Inflammatory macrophage treated with lipopolysaccharide for 1 hour (primary cell): ENCODE measurements at places on chromosomes 12 and 14.

DNA sequence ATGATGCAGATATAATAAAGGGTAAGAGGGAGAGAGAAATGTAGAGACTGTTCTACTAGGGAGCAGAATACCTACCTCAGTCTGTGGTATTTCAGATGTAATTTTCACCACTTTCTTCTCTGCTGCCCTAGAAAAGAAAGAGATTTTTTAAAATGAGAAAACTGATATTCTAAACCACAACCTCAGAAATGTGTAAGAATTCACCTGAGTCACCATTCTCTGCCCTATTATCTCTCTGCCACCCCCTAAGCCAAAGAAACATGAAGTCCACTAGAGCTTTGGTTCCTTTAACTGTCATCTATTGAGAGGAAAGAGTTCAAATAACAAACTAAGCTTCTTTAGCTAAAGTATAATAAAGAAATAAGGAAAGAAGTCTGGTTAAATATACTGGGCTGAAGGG lies 21.6 kb downstream of the SARNP start:
- DNase-seq = no peak

DNA sequence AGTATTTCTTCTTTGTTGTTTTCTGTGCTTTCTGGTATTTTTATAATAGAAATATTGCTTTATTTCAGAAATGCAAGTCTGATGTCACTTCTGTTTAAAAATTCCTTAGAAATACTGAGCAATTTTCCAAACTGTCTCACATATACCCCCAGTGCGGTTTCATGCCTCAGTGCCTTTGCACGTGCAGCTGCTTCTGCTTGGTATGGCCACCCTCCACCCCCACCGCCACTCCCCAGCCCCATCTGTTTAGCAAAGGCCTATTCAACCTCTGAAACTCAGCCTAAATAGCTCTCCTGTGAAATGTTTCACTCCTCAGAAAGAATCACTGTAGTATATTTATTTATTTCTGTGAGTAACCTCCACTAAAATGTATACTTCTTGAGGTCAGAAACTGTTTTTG lies 52.3 kb downstream of the PPM1H start:
- no peak for DNase-seq

DNA sequence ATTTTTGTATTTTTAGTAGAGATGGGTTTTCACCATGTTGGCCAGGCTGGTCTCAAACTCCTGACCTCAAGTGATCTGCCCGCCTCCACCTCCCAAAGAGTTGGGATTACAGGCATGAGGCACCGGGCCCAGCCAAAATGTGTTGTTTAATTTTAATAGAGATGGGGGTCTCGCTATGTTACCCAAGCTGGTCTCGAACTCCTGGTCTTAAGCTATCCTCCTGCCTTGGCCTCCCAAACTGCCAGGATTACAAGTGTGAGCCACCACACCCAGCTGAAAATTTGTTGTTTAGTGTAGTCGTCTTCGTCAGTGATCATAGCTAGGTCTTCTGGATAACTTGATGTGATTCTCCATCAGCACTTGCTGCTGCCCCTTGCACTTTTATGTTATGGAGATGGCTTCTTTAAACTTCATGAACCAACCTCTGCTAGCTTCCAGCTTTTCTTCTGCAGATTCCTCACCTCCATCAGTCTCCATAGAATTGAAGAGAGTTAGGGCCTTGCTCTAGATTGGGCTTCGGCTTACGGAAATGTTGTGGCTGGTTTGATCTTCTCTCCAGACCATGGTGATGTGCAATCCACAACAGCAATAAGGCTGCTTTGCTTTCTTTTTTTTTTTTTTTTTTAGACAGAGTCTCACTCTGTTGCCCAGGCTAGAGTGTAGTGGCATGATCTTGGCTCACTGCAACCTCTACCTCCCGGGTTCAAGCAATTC lies 13.0 kb downstream of the ISCU start:
- DNase-seq = no peak

- DNase-seq = no peak
These were observed 48.5 kb downstream of the NTF3 start for GRCh38 chr12:5480218-5480937.

DNA sequence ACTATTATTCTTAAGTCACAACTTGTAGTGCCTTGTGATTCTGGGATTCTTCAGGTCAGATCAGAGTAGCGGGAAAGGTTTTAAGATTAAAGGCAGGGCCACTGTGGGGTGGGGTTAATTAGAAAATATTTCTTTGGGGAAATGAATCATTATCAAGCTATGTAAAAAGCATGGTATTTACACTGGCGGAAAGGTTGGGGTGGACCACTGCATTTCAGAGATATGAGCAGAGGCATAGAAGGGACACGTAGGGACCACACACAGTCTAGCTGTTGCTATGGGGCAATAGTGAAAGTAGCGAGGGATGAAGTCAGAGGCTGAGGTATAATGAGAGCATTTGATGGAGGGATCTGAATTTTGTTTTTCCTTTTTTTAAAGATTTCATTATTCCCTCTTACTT lies 31.7 kb upstream of the KCNH3 start:
- no peak for DNase-seq

GRCh38 chr14:78135450-78135891 lies 34.7 kb upstream of the NRXN3 start:
- DNase-seq = no peak

- DNase-seq = no peak
These were observed 372.7 kb downstream of the IPO8 start for GRCh38 chr12:30323008-30323407.

- DNase-seq = peak; percentile 7
These were observed 152.4 kb downstream of the VRK1 start for GRCh38 chr14:96949594-96949993.

DNA sequence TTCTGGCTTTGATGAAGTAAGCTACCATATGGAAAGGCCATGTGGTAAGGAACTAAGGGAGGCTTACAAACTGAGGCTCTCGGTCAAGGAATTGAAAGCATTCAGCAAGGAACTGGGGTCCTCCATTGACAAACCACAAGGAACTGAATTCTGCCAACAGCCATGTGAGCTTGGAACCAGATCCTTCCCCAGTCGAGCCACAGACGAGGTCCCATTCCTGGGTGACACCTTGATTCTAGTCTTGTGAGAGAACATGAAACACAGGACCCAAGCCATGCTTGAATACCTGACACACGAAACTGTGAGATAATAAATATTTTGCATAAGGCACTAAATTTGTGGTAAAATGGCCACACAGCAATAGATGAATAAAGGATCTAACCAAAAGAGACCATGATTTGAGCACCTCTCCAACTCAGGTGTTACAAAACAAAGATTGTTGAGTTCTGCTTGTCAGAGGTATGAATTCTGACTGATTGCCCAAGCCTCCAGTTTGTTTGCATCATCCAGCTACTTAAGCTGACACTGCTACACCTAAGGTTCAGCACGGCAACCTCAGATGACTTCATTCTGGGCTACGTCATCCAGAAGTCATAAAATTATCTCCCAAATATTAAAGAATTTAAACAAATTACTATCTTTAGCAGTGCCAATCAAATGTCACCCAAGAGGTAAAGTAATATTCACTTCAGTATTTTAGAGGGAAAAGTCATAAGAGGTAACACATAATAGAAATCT lies 59.4 kb downstream of the GARIN6 start:
- DNase-seq = no peak

DNA sequence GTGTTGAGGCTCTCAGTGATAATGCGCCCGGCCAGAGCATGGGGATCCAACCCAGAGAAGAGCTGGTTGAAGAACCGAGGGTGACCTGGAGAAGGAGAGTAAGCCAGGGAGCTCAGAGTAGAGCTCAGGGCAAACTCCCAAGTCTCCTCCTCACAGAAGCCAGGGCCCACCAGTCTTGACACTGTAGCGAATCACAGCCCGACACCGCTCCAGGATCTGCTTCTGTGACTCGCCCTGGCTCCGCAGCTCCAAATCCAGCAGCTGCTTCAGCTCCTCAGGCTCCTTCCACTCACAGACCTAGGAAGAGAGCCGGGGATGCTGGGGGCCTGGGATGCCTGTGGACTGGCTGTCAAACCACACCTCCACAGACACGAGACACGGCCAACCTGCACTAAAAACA lies 8.2 kb upstream of the ZNF740 start:
- DNase-seq = no peak

GRCh38 chr14:44149597-44149996 lies 357.5 kb downstream of the FSCB start:
- DNase-seq = no peak

DNA sequence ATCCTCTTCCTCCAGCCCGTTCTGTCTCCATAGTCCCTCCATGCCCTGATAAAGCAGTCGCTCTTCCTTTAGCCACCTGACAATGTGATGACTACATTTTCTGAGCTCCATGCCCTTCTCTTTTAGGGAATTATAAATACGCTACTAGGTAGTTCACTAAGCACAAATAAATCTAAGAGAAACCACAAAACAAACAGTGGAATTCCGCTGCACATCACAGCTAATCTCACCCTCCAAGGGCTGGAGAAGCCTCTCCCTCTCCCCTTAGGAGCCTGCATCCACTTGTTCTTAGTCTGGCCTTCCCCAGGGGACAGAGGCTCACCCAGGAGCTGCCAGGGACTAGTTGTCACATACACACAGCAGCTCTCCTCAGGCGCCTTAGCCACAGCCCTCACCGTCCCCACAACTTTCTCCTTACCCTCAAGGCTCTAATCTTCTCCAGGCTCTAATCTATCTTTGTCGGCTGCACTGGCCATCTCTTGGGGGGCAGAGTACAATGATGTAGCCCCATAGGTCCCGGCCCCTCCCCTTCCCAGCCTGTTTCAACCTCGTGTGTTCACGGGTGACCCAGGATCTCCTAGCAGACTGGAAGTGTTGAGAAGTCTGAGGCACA lies 55.9 kb upstream of the GPR68 start:
- no peak for DNase-seq

DNA sequence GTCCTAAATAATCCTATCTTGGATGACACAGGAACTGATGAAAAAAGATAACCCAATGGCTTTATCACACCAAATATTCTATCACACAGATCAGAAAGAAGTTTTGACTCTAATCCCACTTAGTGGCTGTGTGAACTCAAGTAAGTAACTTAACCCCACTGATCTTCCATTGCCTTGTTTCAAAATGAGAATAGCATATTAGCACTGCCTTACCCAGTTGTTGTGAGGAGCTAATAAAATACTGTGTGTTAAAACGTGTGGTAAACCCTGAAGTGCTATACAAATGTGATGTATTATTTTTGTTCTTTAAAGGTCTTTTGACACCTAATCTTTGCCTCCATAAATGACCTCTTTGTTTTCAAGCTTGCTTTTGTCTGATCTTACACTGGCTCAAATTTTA lies 60.9 kb upstream of the ARID2 start:
- DNase-seq = no peak

- DNase-seq = no peak
These were observed 3.0 kb downstream of the SMIM10L1 start for GRCh38 chr12:11174022-11174421.

GRCh38 chr14:94960285-94961001 lies 190.5 kb upstream of the GSC start:
- no peak for DNase-seq

GRCh38 chr14:76754586-76754985 lies 6.7 kb upstream of the VASH1 start:
- DNase-seq = no peak

- no peak for DNase-seq
These were observed 399.8 kb upstream of the USP15 start for GRCh38 chr12:61860451-61860850.

DNA sequence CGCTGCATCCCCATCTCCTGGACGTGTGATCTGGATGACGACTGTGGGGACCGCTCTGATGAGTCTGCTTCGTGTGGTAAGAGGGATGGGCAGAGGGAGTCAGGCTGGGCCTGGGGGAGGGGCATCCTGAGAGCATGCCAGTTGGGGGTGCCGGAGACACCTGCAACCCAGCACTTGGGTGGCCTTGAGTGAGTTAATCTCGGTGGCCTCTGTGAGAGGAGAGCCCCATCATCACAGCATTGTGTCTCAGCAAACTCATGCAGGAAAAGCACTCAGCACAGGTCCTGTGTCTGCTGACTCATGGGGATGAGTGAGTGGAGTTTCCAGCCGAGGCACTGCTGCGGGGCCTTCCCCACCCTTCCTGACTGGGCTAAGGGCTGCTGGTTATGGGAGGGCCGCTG lies 19.6 kb upstream of the LRP1-AS start:
- DNase-seq = peak; percentile 68

GRCh38 chr12:19761463-19761862 lies 322.2 kb downstream of the AEBP2 start:
- DNase-seq = peak; percentile 65

DNA sequence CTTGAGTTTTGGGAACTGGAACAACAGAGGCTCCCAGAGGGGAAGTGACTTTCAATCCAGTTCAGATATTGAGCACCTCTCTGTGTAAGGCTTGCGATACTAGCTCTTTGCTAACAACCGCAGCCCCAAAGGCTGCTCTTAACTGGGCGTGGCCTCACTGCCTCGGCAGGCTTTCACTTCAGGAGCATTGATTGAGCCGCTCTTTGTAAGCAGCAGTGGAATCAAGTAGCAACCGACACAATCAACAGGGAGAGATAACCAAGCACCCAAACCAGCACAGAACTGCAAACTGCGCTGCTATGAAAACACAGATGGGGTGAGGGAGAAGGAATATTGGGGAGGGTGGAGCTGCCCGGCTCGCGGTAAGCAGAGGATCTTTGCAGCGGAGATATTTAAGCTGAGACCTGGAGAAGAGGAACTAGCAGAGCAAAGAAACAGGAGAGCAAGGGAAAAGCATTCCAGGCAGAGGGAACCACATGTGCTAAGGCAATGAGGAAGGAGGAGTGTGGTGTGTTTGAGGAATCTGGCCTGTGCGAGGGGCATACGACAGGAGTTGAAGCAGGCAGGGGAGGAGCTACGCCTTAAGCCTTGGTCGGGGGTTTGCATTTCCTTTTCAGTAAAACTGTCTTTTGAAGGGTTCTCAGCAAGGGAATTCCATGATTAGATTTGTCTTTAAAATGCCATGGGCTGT lies 17.3 kb upstream of the YY1 start:
- DNase-seq = peak; percentile 70

DNA sequence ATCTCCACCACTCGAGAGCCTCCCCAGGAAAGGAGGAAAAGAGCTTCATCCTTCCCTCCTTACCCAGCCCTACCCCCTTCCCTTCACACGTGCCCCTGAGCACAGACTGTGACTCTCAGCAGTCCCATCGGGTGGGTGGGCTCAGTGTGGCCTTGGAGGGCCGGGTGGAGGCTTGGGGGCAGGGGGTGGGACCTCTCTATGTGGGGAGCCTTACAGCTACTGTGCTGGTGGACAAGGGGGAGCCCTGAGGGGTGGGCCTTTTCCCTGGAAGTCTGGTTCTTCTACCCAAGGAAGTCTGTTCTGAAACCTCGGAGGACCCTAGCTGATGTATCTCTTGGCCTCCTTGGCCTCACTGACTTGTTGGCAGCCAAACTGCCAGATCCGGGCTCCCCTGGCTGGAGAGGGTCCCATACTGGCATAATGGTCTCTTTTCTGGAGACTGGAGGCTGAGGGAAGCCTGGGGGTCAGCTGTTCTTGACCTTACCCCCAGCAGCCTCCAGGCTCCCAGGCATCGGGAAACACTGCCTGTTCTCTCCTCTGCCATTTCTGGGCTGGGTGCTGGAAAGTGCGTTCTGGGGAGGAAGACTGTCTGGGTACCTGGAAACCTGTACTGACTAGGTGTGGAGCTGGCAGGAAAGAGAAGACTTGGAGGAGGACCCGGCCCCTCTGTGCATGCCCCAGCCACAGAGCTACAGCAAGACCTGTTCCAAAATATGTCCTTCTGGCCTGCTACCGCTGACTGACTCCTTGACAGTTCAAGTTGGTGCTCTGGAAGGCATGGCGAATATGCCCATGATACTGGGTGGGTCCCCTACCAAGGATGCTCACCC lies 7.6 kb downstream of the VASH1 start:
- no peak for DNase-seq
